Stimulated activated CD4-positive, alpha-beta T cell treated with anti-CD3 and anti-CD28 coated beads, TNF-alpha, amount 100 ng/mL, for 4 hours (primary cell): ENCODE measurements at places on chromosomes 11 and 22.

GRCh38 chr11:12017865-12018453 lies 9.5 kb upstream of the DKK3 start:
- DNase-seq = no peak

DNA sequence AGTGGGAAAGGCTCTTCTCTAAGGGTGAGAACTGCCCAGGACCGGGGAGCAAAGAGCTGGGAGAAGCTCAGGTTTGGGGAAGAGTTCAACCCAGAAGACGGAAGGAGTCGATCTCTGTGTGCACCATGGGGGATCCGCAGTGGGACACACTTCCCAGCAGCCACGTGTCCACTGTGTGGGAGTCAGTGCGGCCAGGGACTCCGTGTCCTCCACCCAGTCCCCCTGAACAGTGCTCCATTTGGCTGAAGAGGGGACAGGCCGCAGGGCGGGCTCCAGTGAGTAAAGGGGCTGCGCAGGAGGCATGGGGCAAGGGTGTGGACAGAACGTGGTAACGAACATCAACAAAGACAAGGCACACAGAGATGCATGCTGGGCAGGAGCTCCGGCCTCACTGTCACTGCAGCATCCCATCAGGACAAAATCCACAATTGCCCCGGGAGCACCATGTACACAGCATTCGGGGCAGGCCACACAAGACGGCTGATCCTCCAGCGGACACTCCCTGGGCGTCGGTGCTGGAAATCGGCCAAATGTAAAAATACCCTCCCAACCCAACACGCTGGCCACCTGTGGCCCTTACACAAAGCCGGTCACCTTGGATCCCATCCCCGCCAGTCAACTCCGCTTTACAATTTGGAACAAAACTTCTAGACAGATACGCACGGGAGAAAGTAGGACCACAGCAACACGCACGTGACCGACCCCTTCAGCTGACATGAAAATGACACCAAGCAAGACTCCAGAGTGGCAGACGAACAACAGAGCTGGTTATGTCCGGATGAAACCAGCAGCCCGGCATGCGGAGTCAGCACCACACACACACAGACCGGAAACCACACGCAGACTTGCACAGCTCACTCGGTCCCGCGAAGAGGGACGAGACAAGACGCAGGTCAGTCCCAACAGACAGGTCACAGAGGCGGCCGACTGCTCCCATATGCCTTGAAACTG lies 366.8 kb downstream of the SHANK2 start:
- no peak for DNase-seq

DNA sequence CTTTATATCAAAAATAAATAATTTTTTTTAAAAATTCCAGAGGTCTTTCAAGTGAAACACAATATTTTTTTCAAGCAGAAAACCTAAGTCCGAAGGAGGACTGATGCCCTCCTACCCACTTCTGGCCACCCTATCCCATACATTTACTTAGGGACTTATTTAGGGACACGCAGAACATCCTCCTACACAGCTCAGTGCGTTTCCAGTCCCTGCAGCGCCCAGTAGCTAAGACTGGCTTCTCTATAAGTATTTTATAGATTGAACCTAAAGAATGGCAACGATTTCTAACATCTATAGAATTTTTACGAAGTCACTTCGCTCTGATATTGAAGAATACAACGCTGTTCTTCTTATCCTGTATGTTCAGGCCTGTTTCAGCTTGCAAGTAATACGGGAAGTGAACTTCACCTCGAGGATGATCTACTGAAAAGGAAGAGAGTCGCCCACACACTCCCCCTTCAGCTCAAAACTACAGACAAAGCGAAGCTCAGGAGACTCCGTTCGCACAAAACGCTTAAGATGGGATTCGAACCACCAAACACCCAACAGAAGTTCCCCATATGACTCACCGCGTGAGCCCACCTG lies 328 bp downstream of the CHEK2 start:
- no peak for DNase-seq

DNA sequence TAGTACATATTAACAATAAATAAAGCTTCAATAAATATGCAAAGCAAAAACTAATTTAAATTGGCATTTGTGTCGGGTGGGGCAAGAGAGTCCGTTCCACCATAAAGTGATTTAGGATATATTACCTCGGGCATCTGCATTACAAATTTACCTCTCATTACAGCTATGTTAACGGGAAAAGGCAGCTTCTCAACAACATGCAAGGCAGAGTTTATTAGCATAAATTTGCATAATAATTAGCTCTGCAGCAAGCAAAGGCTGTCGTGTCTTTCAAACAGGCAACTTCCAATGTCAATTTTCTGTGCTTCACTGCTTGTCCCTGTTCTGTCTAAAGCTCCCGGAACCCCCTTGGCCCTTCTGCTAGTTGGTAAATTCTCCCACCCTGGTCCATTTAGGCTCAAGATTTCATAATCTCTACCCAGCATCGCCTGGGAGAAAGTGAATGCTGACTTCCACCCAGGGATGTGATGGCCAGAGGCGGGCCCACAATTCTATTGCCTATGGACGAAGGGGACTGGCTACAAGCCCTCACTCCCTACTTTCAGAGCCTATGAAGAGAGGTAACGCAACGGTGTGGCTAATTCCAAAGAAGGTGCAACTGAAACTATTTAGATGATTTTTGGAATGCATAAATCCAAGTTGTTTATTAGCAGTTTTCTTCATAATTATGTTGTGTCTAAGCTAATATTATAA lies 462.1 kb downstream of the OPCML start:
- DNase-seq = no peak

GRCh38 chr11:34614344-34615104 lies 6.4 kb upstream of the EHF start:
- DNase-seq = no peak

GRCh38 chr11:16977136-16977993 lies 36.8 kb downstream of the PLEKHA7 start:
- no peak for DNase-seq

DNA sequence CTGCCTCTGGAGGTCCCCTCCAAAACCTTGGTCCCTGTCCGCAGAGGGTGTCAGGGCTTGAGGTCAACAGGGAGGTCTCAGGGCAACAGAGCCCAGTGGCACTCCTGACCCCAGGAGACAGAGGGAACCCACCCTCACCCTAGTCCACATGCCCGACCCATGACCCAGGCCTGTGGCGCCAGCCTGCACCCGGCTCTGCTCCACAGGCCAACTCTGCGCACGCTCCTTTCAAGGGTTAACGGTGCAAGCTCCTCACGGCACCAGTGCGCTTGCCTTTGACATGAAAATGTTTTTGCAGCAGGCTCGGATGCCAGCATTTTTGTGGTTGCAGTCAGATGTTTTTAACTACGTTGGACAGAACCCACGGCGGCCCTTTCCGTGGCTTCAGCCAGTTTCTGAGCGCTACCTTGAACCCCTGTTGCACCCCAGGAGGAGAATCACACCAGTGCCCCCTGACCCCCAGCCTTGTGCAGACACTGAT lies 68.6 kb downstream of the CDKN1C start:
- no peak for DNase-seq

- DNase-seq = no peak
Measured at GRCh38 chr11:64717268-64717578, 5.8 kb downstream of the NRXN2 start.

DNA sequence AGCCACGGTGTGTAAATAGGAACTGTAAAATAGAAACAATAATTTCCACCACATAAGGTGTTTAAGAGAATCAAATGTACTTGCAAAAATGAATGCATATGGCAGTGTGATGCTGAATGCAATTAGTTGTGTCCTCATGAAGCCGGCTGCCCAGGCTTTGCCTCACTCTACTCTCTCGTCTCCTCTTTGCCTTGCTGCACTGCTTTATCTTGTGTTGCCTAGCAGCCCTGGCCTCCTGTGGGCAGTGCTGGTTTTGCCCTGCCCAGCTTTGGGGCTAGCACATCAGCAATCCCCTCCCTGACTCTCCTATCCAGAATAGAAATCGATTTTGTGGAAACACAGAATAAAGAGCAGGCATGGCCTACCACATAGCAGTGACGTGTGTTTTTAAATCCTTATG lies 30.0 kb downstream of the LRRC32 start:
- no peak for DNase-seq

DNA sequence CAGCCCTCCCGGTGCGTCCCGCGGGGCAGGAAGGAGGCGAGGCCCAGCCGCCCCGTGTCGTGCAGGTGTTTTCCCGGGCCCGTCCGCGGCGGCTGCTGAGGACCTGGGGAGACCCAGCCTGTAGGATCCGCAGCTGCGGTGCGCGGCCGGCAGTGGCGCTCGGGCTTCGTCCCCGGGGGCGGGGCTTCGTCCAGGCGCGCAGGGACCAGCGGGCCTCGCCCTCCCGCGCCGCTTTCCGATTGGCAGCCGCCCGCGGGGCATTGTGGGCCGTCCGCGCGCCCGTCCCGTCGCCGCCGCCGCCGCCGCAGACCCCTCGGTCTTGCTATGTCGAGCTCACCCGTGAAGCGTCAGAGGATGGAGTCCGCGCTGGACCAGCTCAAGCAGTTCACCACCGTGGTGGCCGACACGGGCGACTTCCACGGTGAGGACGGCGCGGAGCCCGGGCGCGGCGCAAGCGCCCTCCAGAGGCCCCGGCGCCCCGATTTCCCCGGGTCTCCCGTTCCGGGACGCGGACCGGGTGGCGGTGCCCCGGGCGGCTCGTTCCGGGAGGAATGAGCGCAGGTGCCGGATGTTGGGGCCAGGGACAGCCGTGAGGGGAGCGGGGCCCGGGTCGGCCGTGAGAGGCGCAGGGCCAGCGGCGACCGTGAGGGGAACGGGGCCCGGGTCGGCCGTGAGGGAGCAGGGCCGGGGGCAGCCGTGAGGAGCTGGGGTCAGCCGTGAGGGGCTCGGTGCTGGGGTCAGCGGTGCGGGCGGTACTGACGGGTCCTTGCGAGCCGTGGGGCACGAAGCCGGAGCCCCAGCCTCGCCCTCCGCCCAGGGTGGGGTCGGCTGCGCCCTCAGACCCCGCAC lies at the start of gene TALDO1:
Gene TALDO1, plus strand, starts transcription at position 307 of the 849 bp plus-strand sequence. Its CDS starts 18 bp downstream, at position 325.
- peak; percentile 49 for DNase-seq

DNA sequence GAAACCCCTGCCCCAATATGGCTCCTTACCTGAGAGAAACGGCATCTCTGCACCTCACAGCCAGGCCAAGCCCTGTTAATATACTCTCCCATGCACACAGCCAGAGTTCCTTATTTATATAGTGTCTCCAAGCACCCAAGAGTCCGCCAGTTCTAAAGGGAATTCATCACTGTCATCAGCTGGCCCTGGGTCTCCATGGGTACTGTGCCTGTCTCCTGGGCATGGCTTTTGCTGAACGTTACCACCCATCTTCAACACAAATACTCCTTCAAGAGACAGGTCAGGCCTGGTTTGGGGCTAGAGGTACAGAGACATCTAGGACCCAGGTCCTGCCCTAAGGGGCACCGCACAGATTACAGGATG lies 1.6 kb upstream of the ATG16L2 start:
- no peak for DNase-seq
